ENCODE measurements at places on chromosomes 12 and 14.

DNA sequence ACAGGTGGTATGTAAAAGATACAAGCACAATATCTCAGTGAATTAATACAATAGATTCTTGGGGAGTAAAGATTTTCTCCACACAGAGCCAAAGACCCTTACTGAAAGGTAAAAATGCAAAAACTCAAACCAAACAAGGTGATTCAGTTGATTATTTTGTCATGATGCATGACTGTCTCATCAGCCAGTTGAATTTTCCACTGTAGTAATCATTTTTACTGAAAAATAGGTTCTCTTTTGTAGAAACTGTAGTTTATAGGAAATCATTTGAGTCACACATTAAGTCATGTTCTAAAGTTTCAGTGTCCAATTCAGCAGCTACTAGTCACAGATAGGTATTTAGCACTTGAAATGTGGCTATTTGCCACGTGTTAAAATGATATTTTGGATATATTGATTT is 53.6 kb downstream of the PPFIA2 start:
- no peak for DNase-seq

- no peak for DNase-seq
Observed at GRCh38 chr12:113978080-113978479, 12.0 kb upstream of the RBM19 start.

GRCh38 chr12:25594376-25594775 is 41.3 kb upstream of the LMNTD1 start:
- DNase-seq = no peak

DNA sequence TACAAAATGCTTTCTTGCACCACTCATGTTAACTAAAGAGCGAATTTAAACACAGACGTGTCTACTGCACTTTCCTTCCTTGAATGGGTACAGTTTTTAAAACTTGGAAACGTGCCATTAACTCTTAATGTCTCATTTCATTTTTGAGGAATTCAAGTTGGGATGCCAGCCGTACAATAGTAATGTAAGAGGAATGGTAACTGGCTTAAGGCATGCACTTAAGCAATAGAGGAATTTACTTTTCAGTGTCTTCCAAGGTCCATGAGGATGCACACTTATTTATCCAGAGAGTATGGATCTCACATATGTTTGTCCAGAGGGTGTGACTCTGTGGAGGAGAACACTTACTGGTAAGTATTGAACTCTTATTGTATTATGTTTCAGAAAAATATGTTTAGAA is 52.9 kb downstream of the PPP4R4 start:
- no peak for DNase-seq

GRCh38 chr14:38367922-38368321 is 112.0 kb upstream of the CLEC14A start:
- no peak for DNase-seq

- no peak for DNase-seq
Observed at GRCh38 chr14:24237463-24237955, 4.8 kb downstream of the GMPR2 start.

DNA sequence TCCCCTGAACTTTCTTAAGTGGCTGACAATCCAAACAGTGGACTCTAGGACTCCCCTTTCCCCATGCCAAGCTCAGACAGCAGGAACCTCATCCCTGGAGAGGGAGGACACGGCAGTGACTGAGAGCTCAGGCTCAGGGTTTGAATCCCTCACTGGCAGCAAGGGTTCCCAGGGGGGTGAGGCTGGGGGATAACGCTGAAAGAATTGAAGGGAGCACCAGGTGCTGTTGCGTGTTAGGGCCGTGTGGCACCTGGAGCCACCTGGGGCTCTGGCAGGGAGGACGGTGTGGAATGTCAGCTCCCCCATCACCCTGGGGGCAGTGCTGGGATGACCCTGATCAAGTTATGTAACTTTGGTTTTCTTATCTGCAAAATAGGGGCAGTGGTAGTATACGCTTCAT is 40.1 kb downstream of the ANO2 start:
- no peak for DNase-seq

GRCh38 chr12:76308866-76309265 is 39.3 kb downstream of the BBS10 start:
- DNase-seq = no peak

- no peak for DNase-seq
Observed at GRCh38 chr14:85934886-85935254, 404.9 kb downstream of the FLRT2 start.

GRCh38 chr14:100667656-100668055 is 59.0 kb upstream of the DLK1 start:
- no peak for DNase-seq

Data from cortex of kidney (tissue), 1 donor.